Activated CD4-positive, alpha-beta T cell treated with anti-CD3 and anti-CD28 coated beads, Interleukin-2, amount 10 ng/mL, durations not matched to agents 7 days and 5 days (primary cell): ENCODE measurements at places on chromosomes 2 and 18.
A peak's percentile ranks its signal among the peaks of the same experiment; 100 is the strongest.

DNA sequence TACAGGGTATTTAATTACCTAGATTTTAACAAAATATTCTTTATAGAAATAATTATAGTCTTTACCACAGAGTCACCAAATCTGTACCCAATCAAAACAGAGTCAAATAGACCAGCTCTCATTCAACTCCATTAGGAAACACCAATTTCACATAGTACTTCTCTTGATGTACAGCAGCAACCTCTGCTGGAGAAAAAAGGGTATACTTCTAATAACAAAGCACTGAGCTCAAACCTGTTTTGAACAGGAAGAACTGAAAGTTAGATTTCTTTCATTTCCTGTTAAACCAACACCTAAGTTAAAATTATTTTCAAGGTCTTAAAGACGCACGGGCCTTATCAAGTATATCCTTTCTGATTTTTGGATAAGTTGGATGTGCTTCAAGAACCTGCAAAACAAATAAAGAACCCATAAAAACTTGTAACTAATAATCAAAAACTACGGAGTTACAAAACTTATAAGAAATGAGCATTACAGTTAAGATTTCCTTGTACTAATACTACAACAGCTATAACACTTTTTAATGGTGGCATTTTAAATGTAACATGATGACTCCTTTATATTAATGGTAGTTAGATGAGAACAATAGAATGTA lies 79.0 kb downstream of the TTC21B start:
- DNase-seq: peak; percentile 49

GRCh38 chr2:149296031-149296430 lies 34.4 kb upstream of the LYPD6 start:
- DNase-seq: no peak

GRCh38 chr2:91477731-91478672 lies 2786.5 kb downstream of the RPIA start:
- DNase-seq: no peak

DNA sequence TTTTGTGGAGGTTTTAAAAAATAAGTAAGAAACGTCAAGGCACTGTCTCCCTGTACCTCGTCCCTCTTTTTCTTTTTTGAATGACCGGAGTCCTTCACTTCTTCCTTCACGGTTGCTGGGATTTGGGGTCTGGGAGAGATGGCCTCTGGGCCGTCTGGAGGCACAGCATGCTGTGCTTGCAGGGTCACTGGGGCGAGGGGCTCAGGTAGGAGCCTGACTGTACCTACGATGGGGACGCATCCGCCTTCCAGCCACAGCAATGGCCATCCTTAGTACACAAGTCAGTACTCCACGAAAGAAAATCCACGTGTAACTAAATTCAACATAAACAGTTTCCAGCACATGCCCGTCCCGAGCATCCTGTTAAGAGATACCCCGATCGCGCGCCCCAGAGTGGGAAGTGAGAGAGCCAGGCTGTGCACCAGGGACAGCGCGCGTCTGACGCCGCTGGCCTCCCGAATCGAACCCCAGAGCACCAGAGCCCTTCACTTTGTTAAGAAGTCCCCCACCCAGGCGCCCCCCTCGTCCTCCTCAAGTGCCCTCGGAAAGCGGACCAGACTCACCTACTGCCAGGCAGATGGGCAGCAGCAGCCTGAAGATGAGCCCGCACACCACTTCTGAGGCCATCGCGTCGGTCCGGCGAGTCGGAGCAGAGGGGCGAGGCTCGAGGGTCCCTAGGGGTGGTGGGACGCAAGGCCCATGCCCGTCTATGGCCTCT lies 1.2 kb downstream of the PIEZO2 start:
- no peak for DNase-seq

- no peak for DNase-seq
Observed at GRCh38 chr2:16322308-16323125, 343.1 kb downstream of the CYRIA start.

DNA sequence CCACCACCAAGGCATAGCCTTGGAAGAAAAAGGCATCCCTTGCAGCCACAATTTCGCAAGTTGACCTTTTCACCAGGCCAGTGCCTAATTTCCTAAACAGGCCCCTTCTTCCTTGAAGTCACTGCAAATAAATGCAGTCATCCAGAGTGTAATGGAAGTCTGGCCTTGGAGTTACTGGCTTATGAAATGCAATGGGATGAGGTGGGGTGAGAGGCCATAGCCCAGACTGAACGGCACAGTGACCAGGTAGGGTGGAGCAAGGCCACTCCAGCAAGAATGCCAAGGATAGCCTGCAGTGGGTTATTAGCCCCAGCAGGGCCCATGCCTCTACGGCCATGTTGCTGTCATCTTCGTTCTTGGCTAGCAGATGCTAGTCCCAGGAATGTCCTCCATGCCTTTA lies 68.4 kb downstream of the BCL11A start:
- DNase-seq: no peak

DNA sequence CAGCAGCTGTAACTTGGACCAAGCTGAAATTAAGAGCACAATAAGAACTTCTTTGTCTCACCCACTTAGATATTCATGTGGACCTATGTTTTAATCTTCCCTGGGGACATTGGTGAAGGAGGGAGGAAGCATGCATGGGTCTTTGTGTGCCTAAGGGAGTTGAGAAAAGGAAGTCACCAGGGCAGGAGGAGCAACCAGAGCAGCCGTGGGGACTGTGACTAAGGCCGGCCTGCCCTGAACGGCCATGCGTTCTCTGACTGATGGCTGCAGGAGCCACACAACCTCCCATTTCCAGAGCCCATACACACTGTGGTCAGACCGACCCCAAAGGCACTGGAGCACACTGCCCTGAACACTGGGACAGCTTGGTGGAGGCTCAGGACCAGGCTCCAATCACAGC lies 43.7 kb upstream of the SLC35G4 start:
- DNase-seq: no peak

DNA sequence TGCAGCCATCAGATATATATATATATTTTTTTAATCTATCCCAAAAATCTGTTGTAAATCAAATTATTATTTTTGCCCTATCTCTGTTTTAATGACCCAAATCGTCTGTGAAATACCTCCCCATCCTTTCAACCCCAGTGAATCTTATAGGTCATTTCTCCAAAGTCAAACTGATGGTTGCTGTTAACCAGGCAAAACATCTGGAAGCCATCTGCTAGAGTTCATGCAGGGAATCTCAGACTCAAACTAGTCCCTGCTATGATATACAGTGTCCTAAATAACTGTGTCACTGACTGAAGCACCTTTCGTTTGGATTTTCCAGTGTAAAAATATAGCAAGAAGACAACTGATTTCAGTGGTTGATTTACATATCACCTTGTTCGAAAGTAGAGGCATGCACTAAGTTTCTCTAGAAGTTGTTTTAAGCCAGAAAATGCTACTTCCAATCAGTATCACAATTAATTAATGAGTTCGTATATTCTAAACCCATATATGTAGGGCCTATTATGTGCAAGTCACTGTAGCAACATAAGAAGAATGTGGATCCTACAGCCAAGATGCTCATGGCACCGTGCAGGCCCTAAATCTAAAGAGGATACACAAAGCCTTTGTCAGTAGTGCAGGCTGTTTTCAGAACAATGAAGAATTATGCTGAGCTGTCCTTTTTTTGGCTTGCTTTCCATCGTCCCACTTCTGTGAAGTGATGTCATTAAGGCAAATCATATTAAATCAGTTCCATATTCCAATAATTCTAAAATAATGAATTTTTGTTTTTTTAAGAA lies 566.0 kb downstream of the STK39 start:
- no peak for DNase-seq

- DNase-seq: no peak
Observed at GRCh38 chr18:48599391-48599790, 60.6 kb downstream of the CTIF start.

DNA sequence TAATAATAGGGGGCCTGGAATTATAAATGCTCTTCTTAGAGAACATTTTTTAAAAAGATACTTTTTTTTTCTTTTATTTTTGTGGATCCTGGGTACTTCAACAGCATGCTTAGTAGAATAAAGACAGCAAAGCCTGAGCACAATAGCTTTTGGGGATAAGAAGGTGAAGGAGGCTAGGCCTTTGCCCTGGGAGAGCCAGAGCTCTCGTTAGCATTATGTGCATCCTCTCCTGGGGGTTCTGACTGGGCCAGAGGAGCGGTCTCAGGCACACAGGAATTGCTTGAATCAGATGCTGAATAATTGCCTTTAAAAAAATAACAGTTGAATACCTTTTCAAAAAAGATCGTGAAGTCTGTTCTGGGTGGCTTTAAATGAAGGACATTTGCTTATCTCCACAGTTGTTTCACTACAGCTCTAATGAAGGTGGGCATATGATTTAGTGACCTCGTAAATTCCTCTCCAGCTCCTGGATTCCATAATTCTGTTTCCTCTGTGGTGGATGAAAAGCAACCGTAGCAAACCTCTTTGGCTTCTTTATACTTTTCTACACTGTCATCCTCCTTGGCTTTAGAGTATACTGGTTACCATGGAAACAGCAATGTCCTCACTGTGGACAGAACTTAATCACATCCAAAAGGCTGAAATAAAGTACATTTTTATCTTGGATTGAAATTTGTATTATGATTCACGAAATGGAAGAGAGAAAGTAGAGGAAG lies 133.8 kb downstream of the MAIP1 start:
- no peak for DNase-seq

- no peak for DNase-seq
Observed at GRCh38 chr18:9737006-9737405, 28.9 kb downstream of the RAB31 start.

DNA sequence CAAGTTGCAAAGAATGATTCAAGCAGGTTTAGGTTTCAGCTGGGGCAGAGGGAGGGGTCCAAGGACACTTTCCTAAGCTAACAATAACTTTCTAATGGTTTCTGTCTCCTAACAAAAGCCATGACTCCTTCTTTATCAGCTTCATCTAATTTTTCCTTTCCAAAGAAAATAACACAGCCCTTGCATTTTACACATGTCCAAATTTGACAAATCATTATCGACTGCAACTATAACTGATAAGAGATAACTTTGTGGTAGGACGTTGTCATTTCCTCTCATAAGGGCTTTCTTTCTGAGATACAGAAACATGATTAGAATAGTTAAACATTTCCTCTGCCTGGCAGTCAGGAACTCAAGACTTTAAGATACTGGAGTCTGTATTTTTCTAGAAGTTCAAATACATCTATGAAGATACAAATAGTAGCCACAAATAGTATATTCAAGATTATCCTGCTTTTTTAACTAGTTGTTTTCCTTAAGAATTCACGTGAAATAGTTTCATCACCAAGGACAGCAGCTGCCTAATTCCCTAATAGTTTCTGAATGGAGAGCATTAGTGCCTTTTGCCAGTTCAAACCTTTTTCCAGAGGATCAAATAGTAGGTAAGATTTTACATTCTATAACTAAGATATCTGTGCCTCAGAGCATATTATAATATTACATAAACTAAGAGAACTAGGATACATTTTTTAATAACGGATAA lies 263.2 kb downstream of the EXOC6B start:
- no peak for DNase-seq

DNA sequence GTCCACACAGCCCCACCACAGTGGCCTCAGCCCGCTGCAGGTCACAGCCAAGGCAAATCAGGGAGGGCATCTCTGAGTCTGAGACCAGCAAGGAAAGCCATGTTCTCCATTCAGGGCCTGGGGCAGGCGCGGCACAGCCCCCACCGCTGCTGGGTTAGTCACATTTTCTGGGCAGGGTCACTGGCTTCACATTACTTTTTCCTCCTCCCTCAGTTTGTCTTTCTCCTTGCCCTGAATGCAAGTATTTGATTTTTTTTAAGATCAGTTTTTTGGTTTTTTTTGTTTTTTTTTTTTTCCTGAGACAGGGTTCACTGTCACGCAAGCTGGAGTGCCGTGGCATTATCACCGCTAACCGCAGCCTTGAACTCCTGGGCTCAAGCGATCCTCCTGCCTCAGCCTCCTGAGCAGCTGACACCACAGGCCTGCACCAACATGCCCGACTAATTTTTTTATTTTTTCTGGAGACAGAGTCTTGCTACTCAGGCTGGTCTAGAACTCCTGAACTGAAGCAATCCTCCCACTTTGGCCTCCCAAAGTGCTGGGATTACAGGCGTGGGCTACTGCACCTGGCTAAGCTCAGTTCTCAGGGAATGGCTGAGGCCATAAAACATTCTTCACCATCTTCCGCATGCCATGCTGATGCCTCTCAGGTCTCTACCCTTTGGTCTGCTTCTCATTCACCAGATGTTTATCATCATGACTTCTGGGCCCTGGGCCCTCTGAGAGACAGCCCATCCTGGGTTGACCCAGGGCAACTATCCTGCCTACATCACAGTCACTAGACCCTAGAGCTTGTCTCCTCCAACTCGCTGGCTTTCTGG lies 628 bp upstream of the CAPG start:
- no peak for DNase-seq

- peak; percentile 11 for DNase-seq
Observed at GRCh38 chr2:86825036-86825692, 34.5 kb upstream of the CD8A start.

- DNase-seq: no peak
Observed at GRCh38 chr18:57113799-57114420, 33.0 kb upstream of the BOD1L2 start.

- DNase-seq: no peak
Observed at GRCh38 chr18:29146068-29146467, 969.1 kb upstream of the CDH2 start.

- no peak for DNase-seq
Observed at GRCh38 chr2:21422050-21422449, 298.3 kb downstream of the TDRD15 start.

- DNase-seq: no peak
Observed at GRCh38 chr18:78639006-78639950, 340.3 kb upstream of the SALL3 start.

DNA sequence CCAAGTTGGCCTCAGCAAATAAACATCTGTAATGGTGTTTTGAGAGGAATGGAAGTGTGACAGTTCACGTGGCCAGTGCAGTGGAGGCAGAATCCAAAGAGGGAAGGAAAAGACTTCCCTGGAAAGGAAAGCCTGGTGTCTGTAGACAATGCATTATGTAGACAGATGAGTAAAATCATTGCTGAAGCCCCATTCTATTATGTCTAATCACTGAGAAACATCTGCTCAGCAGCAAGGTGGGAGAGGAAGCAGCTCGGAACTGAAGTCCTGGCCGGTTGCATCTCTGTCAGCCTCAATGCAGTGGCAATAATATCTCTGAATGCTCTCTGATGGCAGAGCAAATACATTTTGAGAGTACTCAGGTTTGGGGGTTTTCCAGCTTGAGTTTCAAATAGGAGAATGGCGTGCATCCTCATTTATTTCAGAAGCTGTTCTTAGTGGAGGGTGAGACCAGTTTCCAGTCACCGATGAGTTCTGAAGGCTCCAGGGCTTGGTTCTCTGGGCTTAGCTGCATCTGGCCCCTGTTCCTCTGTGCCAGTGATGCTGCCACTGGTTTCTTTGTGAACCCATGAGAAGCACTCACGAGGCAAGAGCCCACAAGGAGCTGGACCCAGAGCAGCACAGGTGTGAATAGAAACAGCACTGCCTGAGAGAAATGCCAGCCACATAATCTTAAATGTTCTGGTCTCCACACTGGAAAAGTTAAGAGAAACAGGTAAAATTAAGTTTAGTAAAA lies 63.3 kb downstream of the RPIA start:
- no peak for DNase-seq

- no peak for DNase-seq
Observed at GRCh38 chr2:221447310-221447709, 124.8 kb downstream of the EPHA4 start.

- no peak for DNase-seq
Observed at GRCh38 chr18:62521082-62521481, 1.7 kb upstream of the ZCCHC2 start.

- no peak for DNase-seq
Observed at GRCh38 chr2:3459185-3460015, 59.9 kb downstream of the ADI1 start.

- DNase-seq: no peak
Observed at GRCh38 chr2:181685150-181685688, 4.9 kb upstream of the NEUROD1 start.
